Naive thymus-derived CD8-positive, alpha-beta T cell (primary cell): ENCODE measurements at places on chromosomes 2 and 18.
A peak's percentile ranks its signal among the peaks of the same experiment; 100 is the strongest.

- H3K4me3 ChIP-seq, result no peak overlapping the region
- H3K4me1 ChIP-seq, result no peaks in the 10 kb centered on the region
- H3K27me3 ChIP-seq, result no peaks in the 10 kb centered on the region
- H3K27ac ChIP-seq, result no peak overlapping the region
- H3K36me3 ChIP-seq, result no peaks in the 10 kb centered on the region
These were observed 745.9 kb upstream of the SLC8A1 start for GRCh38 chr2:41197781-41198180.

GRCh38 chr2:235847576-235847975, 320.6 kb downstream of the GBX2 start:
- peaks cover 38% of the 10 kb centered on the region for H3K27me3 ChIP-seq
- no peaks in the 10 kb centered on the region for H3K4me1 ChIP-seq
- H3K36me3 ChIP-seq, result no peaks in the 10 kb centered on the region
- H3K27ac ChIP-seq, result no peak overlapping the region
- no peak for DNase-seq
- no peak overlapping the region for H3K4me3 ChIP-seq

DNA sequence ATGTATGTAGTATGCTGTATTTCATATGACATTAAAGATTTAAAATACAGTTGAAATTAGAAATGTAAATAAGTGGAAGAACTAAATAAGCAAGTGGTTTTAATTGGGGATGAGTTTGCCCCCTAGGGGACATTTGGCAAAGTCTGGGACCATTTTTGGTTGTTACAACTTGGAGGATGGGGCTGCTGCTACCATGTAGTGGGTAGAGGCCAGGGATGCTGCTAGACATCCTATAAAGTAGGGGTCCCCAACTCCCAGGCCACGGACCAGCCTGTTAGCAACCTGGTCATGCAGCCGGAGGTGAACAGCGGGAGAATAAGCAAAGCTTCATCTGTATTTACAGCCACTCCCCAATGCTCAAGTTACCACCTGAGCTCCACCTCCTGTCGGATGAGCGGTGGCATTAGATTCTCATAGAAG, 27.9 kb upstream of the ASNSD1 start:
- DNase-seq, result no peak
- no peaks in the 10 kb centered on the region for H3K27me3 ChIP-seq
- no peaks in the 10 kb centered on the region for H3K36me3 ChIP-seq
- H3K4me1 ChIP-seq, result peaks cover 3% of the 10 kb centered on the region
- H3K27ac ChIP-seq, result no peak overlapping the region
- no peak overlapping the region for H3K4me3 ChIP-seq

DNA sequence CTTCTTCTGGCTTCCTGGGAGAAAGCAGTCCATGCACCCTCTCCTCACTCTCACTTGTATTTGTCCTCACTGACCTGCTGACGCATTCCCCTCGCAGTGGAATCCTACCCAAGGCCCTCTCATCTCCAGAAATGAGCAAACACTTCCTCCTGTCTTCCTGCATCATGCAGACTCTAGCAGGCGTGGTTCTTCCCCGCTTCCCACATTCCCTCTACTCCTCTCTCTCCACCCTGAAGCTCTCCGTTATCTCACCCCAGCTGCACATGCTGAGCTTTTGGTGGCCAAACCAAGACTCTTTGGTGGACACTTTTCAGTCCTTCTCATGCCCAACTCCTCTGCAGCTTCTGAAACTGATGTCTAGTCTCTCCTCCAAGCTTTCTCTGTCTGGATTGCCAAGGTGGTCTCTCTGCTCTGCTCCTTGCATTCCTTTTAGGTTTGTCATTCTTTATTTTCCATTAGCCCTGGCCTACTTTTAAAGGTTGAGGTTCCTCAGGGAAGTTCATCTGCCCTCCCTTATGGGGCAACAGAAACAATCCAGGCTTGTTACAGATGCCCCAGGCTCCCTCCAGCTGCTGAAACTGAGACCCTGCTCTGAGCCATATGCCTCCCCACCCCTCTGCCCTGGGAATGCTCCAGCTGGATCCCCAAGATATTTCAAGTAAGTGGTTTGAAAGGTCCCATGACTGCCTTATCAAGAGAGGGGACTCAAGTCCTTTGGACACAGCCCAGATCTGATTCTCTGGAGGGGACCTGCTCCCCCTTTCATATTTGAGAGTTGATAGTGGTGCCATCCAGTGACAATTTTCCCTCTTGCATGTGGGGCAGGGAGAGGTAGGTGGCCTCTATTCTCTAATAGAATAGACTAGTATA, 835 bp upstream of the IL18RAP start:
- peaks cover 83% of the 10 kb centered on the region for H3K4me1 ChIP-seq
- no peak overlapping the region for H3K4me3 ChIP-seq
- no peak for DNase-seq
- H3K36me3 ChIP-seq, result no peaks in the 10 kb centered on the region
- no peaks in the 10 kb centered on the region for H3K27me3 ChIP-seq

- peaks cover 2% of the 10 kb centered on the region for H3K27me3 ChIP-seq
- no peak overlapping the region for H3K27ac ChIP-seq
- DNase-seq, result no peak
- H3K4me3 ChIP-seq, result no peak overlapping the region
- H3K36me3 ChIP-seq, result no peaks in the 10 kb centered on the region
These were observed 129.4 kb upstream of the NCK2 start for GRCh38 chr2:105615305-105615704.

DNA sequence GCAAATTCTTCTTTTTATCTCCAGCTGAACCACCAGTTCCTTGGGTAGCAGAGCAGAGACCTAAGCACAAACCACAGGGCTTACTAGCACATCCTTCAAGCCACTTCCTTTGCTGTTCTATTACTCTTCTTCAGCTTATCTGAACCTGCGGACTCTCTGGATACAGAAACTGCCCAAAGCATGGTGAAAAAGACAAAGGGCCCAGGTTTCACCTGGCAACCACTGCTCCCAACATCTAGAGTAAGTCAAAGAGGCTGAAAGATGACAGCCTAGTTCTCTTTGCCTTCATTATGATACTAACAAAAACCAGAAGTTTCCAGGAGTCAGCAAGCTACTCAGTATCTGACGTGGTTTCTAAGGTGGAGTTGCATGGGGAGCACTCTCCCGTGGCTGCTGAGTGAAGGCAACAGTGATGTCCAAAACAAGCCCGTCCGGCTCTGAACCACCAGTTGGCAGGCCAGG, 43.4 kb downstream of the KANSL3 start:
- H3K4me3 ChIP-seq, result peak overlapping the region; percentile 54
- H3K4me1 ChIP-seq, result peaks cover 18% of the 10 kb centered on the region
- no peak for DNase-seq

- H3K4me3 ChIP-seq, result no peak overlapping the region
- no peak overlapping the region for H3K27ac ChIP-seq
These were observed 292.8 kb downstream of the INSIG2 start for GRCh38 chr2:118380915-118381653.

DNA sequence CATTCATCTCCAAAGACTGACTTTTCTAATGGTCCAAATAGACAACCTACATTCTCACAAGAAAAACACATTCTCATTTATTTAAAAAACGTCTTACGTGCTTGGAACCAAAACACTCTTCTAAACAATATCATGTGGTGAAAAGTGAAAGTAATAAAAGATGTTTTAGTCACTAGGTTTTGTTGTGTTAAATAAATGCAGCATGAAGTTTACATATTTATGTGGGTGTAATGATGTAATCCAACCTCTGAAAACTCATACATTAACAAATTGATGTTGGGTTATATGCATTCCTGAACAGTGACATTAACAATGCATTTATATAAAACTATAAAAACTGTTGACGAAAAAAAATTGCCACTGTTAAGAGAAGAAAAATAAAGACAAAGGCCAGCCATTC, 55.1 kb upstream of the ACVR2A start:
- no peaks in the 10 kb centered on the region for H3K4me1 ChIP-seq
- H3K27ac ChIP-seq, result no peak overlapping the region
- no peaks in the 10 kb centered on the region for H3K36me3 ChIP-seq

GRCh38 chr2:20444101-20444992, 2.5 kb upstream of the RHOB start:
- no peak overlapping the region for H3K4me3 ChIP-seq
- H3K27me3 ChIP-seq, result peaks cover under 1% of the 10 kb centered on the region
- H3K36me3 ChIP-seq, result no peaks in the 10 kb centered on the region
- no peak for DNase-seq
- no peak overlapping the region for H3K27ac ChIP-seq

GRCh38 chr2:126264625-126265024, 391.3 kb upstream of the GYPC start:
- no peak for DNase-seq
- no peak overlapping the region for H3K4me3 ChIP-seq
- H3K27me3 ChIP-seq, result peaks cover 58% of the 10 kb centered on the region
- no peak overlapping the region for H3K27ac ChIP-seq
- H3K36me3 ChIP-seq, result no peaks in the 10 kb centered on the region

GRCh38 chr18:79519751-79520477, 124.2 kb downstream of the NFATC1 start:
- no peaks in the 10 kb centered on the region for H3K27me3 ChIP-seq
- H3K27ac ChIP-seq, result peak overlapping the region; percentile 93
- no peaks in the 10 kb centered on the region for H3K36me3 ChIP-seq
- H3K4me1 ChIP-seq, result peaks cover 84% of the 10 kb centered on the region
- peak; percentile 49 for DNase-seq

DNA sequence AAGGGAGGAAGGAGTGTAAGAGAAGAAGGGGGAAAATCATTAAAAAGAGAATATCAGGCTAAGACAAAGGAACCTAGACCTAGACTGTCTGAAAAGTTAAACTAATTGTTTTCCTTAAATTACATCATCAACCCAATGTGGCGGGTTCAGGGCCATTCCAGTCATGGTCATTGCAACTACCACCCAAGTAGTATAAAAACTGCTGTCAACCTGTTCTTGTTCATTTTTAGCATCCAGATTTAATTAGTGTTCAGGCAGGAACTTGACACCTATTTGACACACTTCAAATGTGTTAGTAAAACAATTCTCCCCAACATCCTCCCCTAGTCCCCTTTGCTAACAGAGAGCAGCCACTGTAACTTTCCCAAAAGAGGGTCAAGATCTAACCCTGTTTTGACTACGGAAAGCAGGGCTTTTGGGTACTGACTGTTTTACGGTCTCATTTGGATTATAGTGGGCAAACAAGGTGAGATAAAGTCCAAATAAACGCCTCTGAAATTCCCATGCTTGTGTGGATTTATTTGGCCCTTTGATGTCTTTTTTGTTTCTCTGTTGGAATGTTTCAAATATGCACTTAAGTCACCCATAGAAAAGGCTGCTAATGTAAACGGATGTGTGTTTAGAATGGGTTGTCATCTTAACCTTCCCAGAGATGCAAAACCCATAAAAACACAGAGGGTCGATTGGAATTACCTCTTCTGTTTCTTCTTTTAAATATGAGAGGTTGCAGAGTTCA, 19.3 kb upstream of the TANC1 start:
- DNase-seq, result no peak
- H3K4me3 ChIP-seq, result no peak overlapping the region
- H3K4me1 ChIP-seq, result no peaks in the 10 kb centered on the region
- no peaks in the 10 kb centered on the region for H3K36me3 ChIP-seq
- H3K27me3 ChIP-seq, result no peaks in the 10 kb centered on the region

GRCh38 chr18:62738639-62739038, 23.3 kb downstream of the PHLPP1 start:
- no peak for DNase-seq
- peaks cover under 1% of the 10 kb centered on the region for H3K4me1 ChIP-seq
- no peak overlapping the region for H3K4me3 ChIP-seq
- no peaks in the 10 kb centered on the region for H3K36me3 ChIP-seq
- H3K27ac ChIP-seq, result no peak overlapping the region
- H3K27me3 ChIP-seq, result no peaks in the 10 kb centered on the region

DNA sequence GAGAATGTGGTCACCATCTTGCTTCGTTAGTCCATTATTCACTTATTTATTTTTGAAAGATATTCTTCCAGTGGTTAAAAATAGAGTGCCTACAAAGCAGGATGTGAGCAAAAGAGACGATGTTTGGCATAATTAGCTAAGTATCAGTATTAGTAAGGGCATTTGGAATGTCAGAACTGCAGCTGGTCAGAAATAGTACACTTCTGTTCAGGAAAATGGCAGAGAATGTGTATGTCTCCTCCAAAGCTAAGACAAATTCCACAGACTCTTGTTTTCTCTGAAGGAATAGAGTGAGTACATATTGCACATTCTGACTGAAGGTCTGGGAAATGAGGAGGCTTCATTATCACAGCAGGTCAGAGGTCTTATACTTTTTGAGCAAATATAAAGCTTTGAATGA, 209.0 kb downstream of the L3MBTL4 start:
- H3K36me3 ChIP-seq, result no peaks in the 10 kb centered on the region
- H3K4me3 ChIP-seq, result no peak overlapping the region
- H3K27me3 ChIP-seq, result no peaks in the 10 kb centered on the region
- H3K27ac ChIP-seq, result no peak overlapping the region
- H3K4me1 ChIP-seq, result no peaks in the 10 kb centered on the region
- no peak for DNase-seq

DNA sequence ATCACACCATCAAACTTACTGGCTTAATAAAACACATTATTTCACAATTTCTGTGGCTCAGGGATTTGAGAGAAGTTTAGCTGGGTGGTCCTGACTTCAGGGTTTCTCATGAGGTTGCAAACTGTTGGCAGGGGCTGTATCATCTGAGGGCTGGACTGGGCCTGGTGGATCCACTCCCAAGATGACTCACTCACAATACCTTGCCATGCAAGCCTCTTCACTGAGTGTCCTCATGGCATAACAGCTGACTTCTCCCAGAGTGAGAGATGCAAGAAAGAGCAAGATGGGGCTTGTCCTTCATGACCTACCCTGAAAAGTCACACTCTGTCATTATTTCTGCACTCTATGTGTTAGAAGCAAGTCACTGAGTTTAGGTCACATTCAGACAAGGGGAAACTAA, 73.8 kb downstream of the AQP4 start:
- no peak overlapping the region for H3K27ac ChIP-seq
- DNase-seq, result no peak
- H3K27me3 ChIP-seq, result no peaks in the 10 kb centered on the region
- no peak overlapping the region for H3K4me3 ChIP-seq
- no peaks in the 10 kb centered on the region for H3K36me3 ChIP-seq

DNA sequence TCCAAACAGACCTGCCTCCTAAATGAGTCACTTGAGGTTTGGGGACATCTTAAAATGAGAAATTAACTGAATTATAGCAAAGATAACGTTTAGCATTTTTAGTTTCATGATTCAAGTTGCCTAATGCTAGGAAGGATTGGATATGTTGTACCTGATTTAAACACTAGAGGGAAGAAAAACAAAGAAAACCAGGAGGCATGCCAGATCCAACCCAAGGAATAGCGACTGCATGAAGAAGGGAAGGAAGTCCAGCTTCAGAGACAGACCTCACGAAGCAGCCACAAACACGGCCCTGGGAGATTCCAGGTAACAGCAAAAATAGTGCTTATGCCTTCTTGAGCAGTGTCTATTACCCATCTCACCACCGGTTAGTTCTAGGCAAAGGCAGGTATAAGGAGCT, 499.9 kb upstream of the SPHKAP start:
- no peak overlapping the region for H3K27ac ChIP-seq
- DNase-seq, result no peak
- no peak overlapping the region for H3K4me3 ChIP-seq
- no peaks in the 10 kb centered on the region for H3K27me3 ChIP-seq
- H3K4me1 ChIP-seq, result no peaks in the 10 kb centered on the region
- no peaks in the 10 kb centered on the region for H3K36me3 ChIP-seq

DNA sequence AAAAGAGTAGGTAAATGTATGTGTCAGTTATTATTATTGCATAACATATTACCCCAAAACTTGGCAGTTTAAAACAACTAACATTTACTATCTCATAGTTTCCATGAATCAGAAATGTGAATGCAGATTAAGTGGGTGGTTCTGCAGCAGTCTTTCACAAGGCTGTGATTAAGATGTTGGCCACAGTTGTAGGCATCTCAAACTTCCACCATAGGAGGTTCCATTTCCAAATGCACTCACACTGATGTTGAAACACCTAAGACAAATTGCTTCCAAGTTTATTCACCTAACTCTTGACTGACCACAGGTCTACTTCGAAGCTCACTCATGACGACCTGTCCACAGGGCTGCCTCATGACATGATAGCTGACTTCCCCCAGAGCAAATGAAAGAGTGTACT, 360.8 kb downstream of the GRB14 start:
- H3K36me3 ChIP-seq, result no peaks in the 10 kb centered on the region
- H3K27me3 ChIP-seq, result no peaks in the 10 kb centered on the region
- no peak overlapping the region for H3K4me3 ChIP-seq
